ENCODE measurements at places on chromosomes 1 and 21. TPM values are rescaled to one million over a fixed set of nuclear protein-coding genes. Genes with fewer than 3 reads are reported as not detected.

DNA sequence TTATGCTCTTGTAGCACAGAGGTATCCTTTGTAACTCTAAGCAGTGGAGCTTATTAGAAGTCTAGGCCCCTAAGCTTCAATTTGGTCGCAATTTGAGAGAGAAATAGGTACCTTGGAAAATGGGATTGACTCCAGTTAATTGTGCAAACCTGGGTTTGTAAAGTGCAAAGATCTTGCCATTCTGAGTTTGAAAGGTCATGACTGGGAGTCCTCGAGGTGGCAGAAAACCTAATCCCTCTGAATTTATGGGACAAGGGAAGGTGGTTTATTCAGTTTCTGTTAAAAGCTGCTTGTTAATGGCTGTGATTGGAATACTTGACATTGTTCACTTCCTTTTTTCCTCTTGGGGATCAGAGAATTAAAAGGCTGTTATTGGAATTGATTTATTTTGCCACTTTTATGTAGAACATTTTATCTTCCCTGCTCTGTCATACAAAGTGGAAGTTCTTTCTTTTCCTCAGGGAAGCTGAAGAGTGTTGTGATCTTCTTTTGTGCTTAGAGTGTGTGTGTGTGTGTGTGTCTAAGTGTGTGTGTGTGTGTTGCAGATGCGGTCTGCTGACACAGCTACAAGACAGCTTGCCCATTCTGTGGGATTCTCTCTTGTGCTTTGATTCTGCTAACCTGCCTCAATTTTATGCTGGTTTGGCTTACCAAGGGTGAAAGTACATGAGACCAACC lies 144.5 kb downstream of the SPATA46 start:
- no peak for DNase-seq

ABCB10 gene
- 10.3 TPM for polyA plus RNA-seq

GRCh38 chr1:185291652-185292051 lies 25.4 kb downstream of the IVNS1ABP start:
- DNase-seq, result no peak

SLC35F3 gene
- polyA plus RNA-seq, result 0.05 TPM

- no peak for DNase-seq
Measured at GRCh38 chr1:6871300-6871972, 86.2 kb downstream of the CAMTA1 start.

DNA sequence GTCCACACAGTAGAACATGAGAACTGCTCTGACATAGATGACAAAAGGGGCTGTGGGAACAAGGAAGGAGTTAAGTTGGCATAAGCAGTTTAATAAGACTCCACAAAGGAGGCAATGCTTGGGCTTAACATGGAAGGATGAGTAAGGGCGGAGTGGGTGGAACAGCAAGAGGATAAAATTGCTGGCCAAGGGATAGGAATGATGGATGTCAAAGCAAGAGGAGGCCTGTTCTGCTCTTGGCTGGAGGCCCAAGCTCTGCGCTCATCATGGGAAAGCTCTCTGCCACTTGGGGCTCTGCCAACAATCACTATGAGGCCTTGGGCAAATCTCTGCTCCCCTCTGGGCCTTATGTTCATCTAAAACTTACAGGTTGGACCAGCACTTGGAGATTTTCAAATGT lies 98.3 kb upstream of the CAMK1G start:
- no peak for DNase-seq

CELA3B gene
- polyA plus RNA-seq, result not detected

DNA sequence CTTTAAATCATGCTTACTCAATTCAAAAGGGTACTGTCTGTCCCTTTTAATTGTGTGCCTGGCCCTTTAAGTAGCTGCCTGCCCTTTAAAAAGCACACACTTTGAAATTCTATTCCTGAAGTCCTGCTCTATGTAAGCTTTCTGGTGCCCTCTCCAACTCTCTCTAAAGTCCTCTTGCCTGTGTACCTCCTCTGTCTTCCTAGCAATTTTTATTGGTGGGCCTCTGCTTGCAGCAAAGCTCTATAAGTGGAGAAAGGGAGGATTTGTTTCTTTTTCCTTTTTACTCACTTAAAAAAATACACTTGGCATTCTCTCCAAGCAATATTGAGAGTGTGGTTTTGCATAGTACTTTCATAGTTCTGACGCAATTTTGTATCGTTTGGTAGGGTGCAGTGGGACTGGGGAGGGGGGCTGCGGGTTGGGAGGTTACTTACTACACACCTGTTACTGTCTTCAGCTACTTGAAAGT lies 135.4 kb downstream of the LMO4 start:
- DNase-seq, result no peak

DNA sequence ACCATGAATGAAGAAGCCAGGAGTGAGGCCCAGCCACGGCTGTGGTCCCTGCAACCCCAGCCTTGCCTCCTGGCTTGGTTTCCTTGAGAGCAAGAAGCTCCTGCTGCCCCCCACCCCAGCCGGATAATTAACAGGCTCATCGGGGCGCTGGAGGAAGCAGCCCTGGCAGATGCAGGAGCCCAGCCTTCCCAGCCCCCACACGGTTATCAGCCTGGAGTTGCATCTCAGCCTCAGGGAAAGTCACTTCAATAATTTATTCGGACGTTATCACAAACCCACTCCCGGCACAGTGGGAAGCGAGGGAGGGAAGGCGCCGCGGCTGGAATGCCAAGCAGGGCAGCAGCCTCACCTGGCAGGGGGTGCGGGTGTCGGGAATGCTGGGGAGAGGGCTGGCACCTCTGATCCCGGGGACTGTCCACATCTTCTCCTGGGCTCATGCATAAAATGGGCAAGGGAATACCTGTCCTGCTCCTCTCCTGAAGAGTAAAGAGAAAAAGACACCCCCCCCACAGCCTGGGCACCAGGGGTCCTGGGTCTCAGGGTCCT lies 43.3 kb upstream of the LRP8 start:
- DNase-seq, result no peak
